Central memory CD8-positive, alpha-beta T cell (primary cell): ENCODE measurements at places on chromosomes 1 and 21.

DNA sequence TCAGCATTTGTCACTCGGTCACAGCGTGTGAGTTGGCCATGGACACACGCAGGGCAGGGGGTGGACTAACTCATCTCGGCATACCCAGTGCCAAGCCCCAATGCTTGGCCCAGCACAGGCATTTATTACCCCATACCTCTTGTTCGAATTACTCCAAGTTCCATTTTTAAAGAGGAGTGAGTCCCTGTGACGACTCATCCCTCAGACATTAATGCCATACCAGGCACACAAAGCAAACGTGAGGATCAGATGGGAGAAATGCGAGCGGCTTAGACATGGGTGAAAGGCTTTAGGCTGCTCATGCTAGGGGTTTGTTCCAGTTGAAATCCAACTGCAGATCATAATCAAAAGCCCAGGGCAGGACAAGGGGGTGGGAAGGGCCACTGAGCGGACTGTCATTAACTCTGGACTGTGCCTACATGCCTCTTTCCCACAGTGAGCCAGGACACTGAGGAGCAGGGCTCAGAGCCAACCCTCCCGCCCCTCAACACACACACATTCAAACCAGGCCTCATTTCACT is 118.5 kb upstream of the NGF start:
- DNase-seq: no peak

- DNase-seq: no peak
Observed at GRCh38 chr1:67146101-67146500, 11.3 kb upstream of the C1orf141 start.

GRCh38 chr1:61271412-61271789 is 189.0 kb downstream of the NFIA start:
- no peak for DNase-seq

DNA sequence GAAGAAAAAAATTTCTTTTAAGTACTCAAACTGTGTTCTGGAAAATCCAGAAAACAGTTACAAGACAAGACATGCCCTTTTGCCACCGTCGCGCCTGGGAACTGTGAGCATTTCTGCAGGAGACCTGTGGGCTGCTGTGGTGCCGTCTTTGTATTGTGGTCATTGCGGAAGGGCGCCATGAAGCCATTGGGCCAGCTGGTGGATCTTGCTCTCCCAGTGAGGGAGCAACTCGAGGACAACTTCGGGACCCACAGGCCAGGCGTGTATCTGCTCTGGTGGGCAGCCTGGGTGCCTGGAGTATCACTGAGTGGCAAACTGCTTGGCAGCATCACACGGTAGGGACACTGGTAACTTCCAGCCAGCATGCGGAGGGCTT is 3.8 kb upstream of the THEMIS2 start:
- no peak for DNase-seq
